ENCODE measurements at places on chromosomes 3 and 15.

- DNase-seq = no peak
These were observed 36.3 kb upstream of the TMEM42 start for GRCh38 chr3:44825264-44825925.

- DNase-seq = no peak
These were observed 23.5 kb upstream of the TRPM1 start for GRCh38 chr15:31125061-31125460.

GRCh38 chr15:91801836-91802534, 51.5 kb upstream of the SLCO3A1 start:
- no peak for DNase-seq

DNA sequence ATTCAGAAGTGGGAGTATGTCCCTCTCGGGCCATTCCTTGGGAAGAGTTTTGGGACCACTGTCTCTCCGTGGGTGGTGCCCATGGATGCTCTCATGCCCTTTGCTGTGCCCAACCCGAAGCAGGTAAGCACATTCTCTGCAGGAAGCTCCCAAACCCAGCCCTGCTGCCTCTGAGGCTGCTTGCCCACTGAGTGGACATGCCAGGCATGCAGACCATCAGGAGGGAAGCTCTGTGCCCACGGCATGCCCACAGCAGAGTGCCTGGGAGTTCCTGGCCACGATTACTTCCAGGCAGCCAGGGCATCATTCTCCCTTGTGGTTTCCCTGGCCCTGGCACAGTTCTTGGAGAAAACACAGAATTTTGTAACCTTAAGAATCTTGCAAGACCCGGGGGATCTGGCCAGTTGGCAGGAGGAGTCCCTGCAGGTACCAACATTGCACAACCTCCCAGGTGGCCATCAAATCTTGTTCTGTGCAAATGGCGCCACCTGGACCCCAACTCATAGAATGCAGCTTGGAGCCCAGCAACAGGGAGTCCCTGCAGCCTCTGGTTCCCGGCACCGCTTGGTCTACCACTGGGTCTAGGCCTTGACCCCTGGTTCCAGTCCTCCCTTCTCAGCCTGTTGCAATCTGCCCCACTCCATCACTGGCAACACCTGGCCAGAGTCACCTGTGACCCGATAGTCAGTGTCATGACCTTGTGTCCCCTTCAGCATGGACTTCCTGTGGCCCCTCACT, 20.4 kb downstream of the FAH start:
- peak; percentile 31 for DNase-seq

- DNase-seq = no peak
These were observed 162.1 kb upstream of the BHLHE40 start for GRCh38 chr3:4817128-4817527.

DNA sequence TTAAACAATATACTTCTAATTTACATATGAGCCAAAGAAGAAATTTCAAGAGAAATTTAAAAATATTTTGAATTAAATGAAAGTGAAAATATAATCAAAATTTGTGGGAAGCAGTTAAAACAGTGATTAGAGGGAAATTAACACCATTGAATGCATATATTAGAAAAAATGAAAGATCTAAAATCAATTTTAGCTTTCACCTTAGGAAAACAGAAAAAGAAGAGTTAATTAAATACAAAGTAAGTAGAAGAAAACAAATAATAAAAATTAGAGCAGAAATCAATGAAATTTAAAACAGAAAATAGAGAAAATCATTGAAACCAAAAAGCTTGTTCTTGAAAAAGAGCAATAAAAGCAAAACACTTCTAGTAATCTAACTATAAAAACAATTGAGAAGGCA, 38.6 kb upstream of the AP3B2 start:
- DNase-seq = no peak

- DNase-seq = no peak
These were observed 1.2 kb upstream of the ANP32A start for GRCh38 chr15:68821841-68822381.

- DNase-seq = no peak
These were observed 109.9 kb downstream of the PDCD6IP start for GRCh38 chr3:33908250-33908851.

- peak; percentile 38 for DNase-seq
These were observed 158.0 kb upstream of the P2RY1 start for GRCh38 chr3:152676810-152677379.

- DNase-seq = no peak
These were observed 132.8 kb downstream of the TJP1 start for GRCh38 chr15:29689287-29689986.

DNA sequence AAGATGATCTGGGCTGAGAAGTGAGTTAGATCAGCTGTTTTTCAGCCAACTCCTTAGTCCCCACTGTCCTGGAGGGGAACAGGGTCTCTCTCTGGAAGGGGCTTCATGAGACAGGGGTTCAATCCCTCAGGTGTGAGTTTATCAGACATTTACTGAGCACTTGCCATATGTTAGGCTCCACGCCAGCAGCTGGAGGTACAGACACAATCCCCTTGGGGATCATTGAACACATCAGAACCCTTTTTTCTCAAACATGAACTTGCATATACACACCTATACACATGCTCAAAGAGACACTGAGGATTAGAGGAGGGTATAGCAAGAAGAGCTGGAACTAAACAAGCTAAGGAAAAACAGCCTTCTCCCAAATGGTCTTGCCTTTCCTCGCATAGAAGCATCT, 5.5 kb upstream of the BMF start:
- no peak for DNase-seq

- DNase-seq = no peak
These were observed 99.8 kb downstream of the MECOM start for GRCh38 chr3:169563775-169564059.

- DNase-seq = peak; percentile 51
These were observed 809 bp downstream of the RBP1 start for GRCh38 chr3:139538733-139539132.

DNA sequence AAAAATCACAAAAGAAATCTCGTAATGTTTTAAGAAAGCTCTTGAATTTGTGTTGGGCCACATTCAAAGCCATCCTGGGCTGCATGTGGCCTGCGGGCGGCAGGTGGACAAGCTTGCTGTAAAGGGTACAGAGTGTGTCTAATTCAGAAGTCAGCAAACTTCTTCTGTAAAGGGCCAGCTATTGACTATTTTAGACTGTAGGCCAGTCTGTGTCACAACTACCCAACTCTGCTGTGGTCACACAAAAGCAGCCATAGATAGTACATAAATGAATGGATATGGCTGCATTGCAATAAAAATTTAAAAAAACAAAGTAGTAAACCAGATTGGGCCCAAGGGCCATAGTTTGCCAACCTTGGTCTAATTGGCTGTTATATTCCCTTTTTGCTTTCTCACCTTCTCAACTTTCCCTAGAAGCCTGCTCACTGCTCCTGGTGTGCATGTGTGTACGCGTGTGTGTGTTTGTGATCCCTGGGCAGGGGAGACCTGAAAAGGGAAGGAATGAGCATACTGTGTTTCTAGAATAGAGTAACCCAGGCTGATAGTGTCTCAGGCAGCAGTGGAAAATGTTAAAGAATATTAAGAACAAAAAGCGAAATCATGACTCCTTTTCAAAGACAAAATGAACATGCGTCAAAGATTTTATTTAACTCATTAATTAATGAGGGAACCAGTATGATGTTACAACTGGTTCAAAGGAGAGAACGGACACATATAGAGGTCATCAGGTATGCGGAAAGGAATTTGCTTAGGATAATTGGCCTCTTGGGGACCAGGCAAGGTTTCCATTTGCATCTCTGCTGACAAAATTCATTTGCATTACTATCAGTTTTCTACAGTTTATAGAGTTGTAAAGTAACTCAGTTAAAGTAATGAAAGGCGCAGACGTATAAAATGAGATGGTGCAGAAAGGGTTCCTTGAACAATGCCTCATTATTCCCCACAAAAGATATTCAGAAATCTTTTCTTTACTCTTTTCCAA, 248.0 kb downstream of the THSD4 start:
- DNase-seq = no peak

DNA sequence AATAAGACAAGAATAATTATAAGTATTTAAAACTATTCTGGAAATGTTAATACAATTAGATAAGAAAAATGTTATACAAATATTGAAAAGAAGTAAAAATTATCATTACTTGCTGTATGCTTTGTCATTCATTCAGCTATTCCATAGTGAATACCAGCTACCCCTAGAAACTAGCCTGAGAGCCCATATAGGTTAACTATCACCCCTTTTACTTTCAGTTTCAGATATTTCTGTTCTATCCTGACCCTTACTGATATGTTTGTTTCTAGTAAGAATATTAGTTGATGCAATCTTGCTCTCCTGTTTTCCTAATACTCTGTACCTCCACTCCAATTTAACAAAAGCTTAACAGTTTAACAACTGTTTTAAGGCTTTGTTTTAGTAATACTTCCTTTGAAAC, 31.6 kb downstream of the FAM227B start:
- DNase-seq = no peak

- no peak for DNase-seq
These were observed 37.5 kb upstream of the CHST2 start for GRCh38 chr3:143081844-143082778.

DNA sequence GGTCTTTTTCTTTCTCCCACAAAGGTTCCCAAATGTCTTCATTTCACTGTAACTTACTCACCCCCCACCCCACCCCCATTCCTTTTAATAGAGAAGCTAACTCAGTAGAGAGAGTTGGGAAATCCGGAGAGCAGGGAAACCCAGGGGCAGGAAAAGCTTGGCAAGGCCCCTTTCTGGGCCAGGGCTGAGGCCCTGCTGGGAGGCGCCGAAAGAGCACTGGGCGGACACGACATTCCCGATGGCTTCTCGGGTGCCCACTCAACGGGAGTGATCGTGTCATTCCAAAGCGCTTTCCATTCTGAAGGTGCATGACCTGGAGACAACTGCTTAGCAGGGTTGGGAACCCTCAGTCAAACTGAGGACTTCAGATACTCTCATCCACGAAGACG, 1.6 kb upstream of the DALRD3 start:
- DNase-seq = no peak

- DNase-seq = no peak
These were observed 307.1 kb upstream of the SEMA6D start for GRCh38 chr15:47410247-47410646.

DNA sequence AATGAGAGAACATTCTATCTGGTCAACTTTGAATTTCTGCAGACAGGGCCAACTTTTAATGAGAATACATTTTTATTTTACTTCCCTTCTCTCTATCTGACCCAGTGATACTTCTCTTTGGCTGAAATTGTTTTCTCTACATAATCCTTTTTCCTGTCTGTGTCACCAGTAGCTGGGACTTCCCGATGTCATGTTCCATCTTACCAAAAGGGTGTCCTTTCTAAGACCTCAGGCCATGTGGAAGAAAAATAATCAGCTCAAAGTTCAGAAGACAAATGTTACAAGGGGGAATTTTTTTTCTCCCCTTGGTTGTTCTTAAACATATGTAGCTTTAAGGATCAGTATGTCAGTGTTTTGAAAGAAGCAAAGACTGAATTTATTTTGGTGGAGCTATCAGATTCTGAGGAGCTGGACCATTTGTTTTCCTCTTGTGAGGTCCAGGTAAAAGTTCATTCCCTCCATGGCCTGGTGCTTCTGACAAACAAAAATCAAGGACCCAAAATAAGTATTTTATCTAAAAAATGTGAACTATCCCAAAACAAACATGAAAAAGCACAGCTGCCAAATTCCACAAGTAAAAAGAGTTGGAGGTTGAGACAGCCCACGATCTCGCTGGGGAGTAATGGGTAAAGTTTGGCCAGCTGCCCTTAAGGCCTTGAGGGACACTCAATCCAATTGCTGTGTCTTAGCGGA, 859.4 kb upstream of the NR2F2 start:
- DNase-seq = no peak

- no peak for DNase-seq
These were observed 31.4 kb upstream of the ITPKA start for GRCh38 chr15:41462084-41462795.

GRCh38 chr3:45616158-45616557, 21.6 kb downstream of the LIMD1 start:
- DNase-seq = peak; percentile 48

GRCh38 chr3:195884691-195885035, 23.7 kb downstream of the TNK2 start:
- DNase-seq = no peak

- no peak for DNase-seq
These were observed 19.1 kb upstream of the KLF13 start for GRCh38 chr15:31307270-31308184.

GRCh38 chr3:189166321-189166720, 5.5 kb upstream of the TPRG1 start:
- no peak for DNase-seq

GRCh38 chr3:71554649-71555048, 28.9 kb downstream of the FOXP1 start:
- DNase-seq = no peak

DNA sequence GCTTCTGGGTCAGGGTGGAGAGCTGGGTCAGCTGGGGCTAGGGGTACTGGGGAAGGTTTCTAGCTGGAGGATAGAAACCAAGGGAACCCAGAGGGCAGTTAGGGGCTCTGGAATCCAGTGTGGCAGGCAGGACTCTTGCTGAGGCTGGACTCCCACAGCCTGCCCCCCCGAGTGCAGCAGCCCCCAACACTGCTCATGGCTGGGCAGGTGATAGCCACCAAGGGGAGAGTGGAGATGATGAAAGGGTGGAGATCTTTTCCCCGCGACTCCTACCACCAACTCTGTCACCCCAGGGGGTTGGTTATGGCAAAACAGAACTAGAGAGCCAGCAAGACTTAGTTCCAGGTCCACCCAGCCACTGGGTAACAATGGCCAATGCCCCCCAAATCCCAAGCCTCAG, 16.9 kb upstream of the LINGO1 start:
- DNase-seq = no peak

- no peak for DNase-seq
These were observed 294.5 kb downstream of the NAALADL2 start for GRCh38 chr3:175153595-175153994.
